ENCODE measurements at places on chromosomes 1 and 21. TPM values are rescaled to one million over a fixed set of nuclear protein-coding genes. Genes with fewer than 3 reads are reported as not detected.

The MTMR11 gene
- total RNA-seq = 6.5 TPM

The BSND gene
- not detected for total RNA-seq

The UBE2U gene
- not detected for total RNA-seq

The OR2T35 gene
- total RNA-seq = 0.23 TPM

The SLC25A34 gene
- 3.7 TPM for total RNA-seq

The PADI3 gene
- not detected for total RNA-seq

The PCBP3 gene
- total RNA-seq = 14.0 TPM

The RORC gene
- total RNA-seq = 1.5 TPM

The CD5L gene
- 520 TPM for total RNA-seq

The TMCO4 gene
- 29.9 TPM for total RNA-seq

The AADACL4 gene
- 0.32 TPM for total RNA-seq

The RHBDL2 gene
- total RNA-seq = 1.2 TPM

The C1QB gene
- total RNA-seq = 1,175 TPM

The LCE6A gene
- not detected for total RNA-seq

The CYP4A22 gene
- total RNA-seq = not detected

The ELAPOR1 gene
- 2.3 TPM for total RNA-seq

The SYT2 gene
- total RNA-seq = not detected

The CREB3L4 gene
- total RNA-seq = 7.9 TPM

The HP1BP3 gene
- 194 TPM for total RNA-seq

The LAX1 gene
- total RNA-seq = 11.3 TPM

The OR10Z1 gene
- not detected for total RNA-seq

The SERPINC1 gene
- total RNA-seq = 0.49 TPM

The C8B gene
- total RNA-seq = not detected

The TTLL7 gene
- 4.2 TPM for total RNA-seq

The IFFO2 gene
- total RNA-seq = 16.4 TPM

The TRIM67 gene
- total RNA-seq = not detected

The SLAMF8 gene
- 33.8 TPM for total RNA-seq

The MXRA8 gene
- total RNA-seq = 71.7 TPM

The PLD5 gene
- total RNA-seq = 0.17 TPM

The COL11A1 gene
- total RNA-seq = 3.3 TPM

The GBP5 gene
- total RNA-seq = 94.5 TPM

The ERICH3 gene
- 0.43 TPM for total RNA-seq

The ASCL5 gene
- not detected for total RNA-seq

The CA14 gene
- total RNA-seq = not detected

The CNN3 gene
- 111 TPM for total RNA-seq

The TNNI3K gene
- total RNA-seq = not detected

The ARTN gene
- total RNA-seq = not detected

The CYP4A11 gene
- not detected for total RNA-seq

The CNIH4 gene
- total RNA-seq = 36.8 TPM

The RUNX3 gene
- total RNA-seq = 71.1 TPM
